ENCODE measurements at places on chromosomes 2 and 18. TPM values are rescaled to one million over a fixed set of nuclear protein-coding genes. Genes with fewer than 3 reads are reported as not detected.

The GCG gene
- not detected for total RNA-seq

The RGPD3 gene
- total RNA-seq: 0.21 TPM

The DYTN gene
- not detected for total RNA-seq

The ST3GAL5 gene
- total RNA-seq: 13.3 TPM

- no peak for DNase-seq
These were observed 557.5 kb downstream of the DSC3 start for GRCh38 chr18:30485078-30485477.

DNA sequence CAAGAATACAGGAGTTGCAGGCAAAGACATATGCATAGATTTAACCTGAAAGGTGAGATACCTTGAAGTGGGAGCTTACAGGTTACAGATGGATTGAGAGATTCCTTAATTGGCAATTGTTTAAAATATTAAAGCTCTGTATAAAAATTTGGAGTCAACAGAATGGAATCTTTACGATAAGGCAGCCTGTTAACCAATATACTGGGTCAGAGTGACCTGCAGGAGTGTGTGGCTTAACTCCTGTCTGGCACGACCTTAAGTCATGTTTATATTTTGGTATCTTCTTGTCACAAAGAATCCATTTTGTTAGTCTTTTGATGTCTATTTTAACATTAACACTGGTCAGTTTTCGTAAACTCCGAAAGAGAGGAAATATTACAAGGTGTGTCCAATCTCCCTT, 1058.2 kb upstream of the CRIM1 start:
- no peak for DNase-seq
- H3K4me3 ChIP-seq: no peak overlapping the region
- no peaks in the 10 kb centered on the region for H3K4me1 ChIP-seq
- no peaks in the 10 kb centered on the region for H3K36me3 ChIP-seq
- no peaks in the 10 kb centered on the region for H3K27me3 ChIP-seq

- H3K4me3 ChIP-seq: no peak overlapping the region
- H3K36me3 ChIP-seq: peaks cover 14% of the 10 kb centered on the region
- no peaks in the 10 kb centered on the region for H3K27me3 ChIP-seq
- no peaks in the 10 kb centered on the region for H3K4me1 ChIP-seq
- DNase-seq: no peak
These were observed 36.4 kb downstream of the WDSUB1 start for GRCh38 chr2:159249990-159250715.

DNA sequence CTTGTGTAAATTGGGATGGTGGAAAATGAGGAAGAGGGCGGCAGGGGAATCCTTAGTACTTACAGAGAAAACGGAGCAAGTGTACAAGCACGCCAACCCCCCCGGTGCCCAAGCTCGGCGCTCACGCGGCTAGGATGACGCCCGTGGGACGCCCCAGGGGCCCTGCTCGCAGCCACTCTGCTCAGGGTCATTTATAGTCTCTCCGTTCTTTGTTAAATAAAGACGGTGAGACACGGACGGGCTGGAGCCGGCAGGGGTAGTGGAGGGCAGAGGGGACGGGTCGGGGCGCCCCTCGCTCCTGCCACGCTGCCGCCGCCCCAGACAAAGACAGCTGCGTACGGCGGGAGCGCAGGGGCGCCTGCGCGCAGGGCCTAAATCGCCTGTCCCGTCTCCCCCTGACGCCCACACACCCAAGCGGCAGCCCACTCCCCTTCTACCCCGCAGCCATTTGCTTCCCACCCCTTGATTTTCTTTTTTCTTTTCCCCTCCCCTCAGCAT, 37.8 kb downstream of the PCBP1 start:
- peaks cover 5% of the 10 kb centered on the region for H3K36me3 ChIP-seq
- H3K4me3 ChIP-seq: peak overlapping the region; percentile 94
- no peaks in the 10 kb centered on the region for H3K27me3 ChIP-seq
- peak; percentile 89 for DNase-seq
- peaks cover 63% of the 10 kb centered on the region for H3K4me1 ChIP-seq
- peak overlapping the region; percentile 100 for H3K27ac ChIP-seq

DNA sequence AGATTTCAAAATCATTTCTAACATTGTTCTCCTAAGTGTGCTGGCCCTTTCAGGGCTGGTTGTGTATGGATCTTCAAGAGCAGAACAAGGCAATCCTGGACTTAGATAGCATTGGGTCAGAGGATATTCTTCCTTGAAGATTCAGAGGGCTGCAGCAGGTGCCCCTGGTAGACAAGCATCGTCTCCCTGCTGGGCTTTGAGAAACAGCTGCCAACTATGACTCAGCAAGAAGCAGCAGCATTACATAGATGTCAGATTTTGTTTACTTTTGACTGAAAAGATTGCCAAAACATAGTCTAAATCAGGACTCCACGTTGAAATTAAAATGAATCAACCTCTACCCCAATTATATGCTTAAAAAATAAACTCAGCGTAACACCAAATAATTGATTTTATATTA, 618.8 kb downstream of the SOCS6 start:
- DNase-seq: no peak
- no peaks in the 10 kb centered on the region for H3K4me1 ChIP-seq
- no peaks in the 10 kb centered on the region for H3K27me3 ChIP-seq
- no peak overlapping the region for H3K27ac ChIP-seq

GRCh38 chr2:236565212-236565611, 4.4 kb upstream of the ACKR3 start:
- peaks cover 18% of the 10 kb centered on the region for H3K36me3 ChIP-seq
- no peak for DNase-seq
- peaks cover 14% of the 10 kb centered on the region for H3K4me1 ChIP-seq
- peaks cover 8% of the 10 kb centered on the region for H3K27me3 ChIP-seq
- no peak overlapping the region for H3K27ac ChIP-seq

DNA sequence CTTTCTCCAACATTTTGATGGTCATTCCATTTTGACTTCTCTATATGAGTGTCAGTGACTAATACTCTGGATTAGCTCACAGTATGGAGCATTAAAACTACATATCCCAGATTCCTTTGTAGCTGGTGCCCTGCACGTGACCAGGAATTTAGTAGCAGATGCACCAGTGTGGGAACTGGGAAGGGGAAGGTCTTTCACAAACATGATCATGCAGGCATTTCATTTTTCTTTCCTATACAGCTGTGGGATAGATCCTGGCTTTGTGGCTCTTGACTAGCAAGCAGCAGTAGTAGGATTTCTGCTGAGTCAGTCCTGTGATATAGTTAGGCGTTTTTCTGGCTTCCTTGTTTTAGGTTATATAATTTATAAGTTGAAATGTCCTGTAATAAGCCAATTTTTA, 971.0 kb upstream of the CDH2 start:
- no peak overlapping the region for H3K27ac ChIP-seq
- H3K4me3 ChIP-seq: no peak overlapping the region
- H3K27me3 ChIP-seq: no peaks in the 10 kb centered on the region
- DNase-seq: no peak
- no peaks in the 10 kb centered on the region for H3K4me1 ChIP-seq
